ENCODE measurements at places on chromosomes 11 and 22.

DNA sequence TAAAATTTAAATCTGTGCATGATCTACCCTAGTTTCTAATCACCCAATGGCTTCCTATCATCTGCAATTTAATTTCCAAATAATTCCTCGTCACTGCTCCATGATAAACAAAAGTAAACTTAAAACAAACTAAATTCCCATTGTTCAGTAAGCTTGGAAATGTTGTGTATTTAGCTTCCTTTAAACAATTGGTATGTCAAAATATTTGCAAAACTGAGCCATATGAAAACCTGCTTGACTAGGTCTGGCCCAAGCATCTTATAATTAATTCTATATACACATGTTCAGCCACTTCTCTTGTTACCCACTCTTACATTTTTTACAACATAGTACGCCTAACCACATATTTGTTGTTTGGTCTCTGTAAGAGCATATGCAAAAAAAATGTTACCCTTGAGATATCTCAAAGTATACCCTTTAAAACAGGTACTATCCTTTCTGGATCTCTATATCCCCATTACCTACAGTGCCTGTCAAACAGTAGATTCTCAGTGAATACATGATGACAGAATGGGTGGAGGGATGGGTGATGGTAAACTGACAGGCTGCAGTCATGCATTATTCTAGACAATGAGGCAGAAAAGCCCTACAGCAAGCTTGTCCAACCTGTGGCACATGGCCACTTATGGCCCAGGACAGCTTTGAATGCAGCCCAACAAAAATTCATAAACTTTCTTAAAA lies 1277.9 kb upstream of the TENM4 start:
- no peak for DNase-seq

GRCh38 chr22:22936915-22937656 lies 49.5 kb downstream of the IGLL5 start:
- DNase-seq = no peak

DNA sequence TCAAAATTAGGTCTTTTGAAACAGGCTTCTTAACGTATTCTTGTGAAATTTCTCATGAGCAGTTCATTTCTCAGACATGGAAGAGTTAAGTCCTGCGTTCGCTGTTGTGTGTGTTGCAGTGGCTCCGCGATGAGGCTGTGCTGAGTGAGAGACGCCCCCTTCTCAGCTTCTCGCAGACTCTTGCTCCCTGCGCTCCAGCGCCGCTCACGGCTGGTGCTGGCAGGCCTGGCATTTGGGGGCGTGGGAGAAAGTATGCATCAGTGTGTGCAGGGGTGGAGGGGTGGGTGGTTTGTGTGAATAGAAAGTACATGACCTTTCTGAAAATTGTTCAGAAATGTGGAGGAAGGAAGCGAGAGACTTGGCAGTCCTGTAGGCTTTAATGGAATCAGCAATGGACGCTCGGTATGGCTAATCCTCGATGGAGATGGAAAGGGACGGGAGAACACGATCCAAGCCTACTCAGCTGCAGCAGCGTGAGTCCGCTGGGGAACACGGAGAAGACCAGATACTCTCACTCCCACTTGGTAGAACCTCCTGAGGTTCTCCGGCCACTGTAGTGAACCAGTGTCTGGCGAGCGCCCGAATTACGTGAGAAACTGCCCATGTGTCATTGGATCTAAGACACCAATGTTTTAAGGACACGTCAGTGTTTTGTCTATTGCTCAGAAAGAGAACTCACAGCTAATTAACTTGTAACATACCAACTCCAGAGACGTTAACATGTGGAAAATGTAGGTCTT lies 5.9 kb downstream of the TAB1 start:
- DNase-seq = no peak

DNA sequence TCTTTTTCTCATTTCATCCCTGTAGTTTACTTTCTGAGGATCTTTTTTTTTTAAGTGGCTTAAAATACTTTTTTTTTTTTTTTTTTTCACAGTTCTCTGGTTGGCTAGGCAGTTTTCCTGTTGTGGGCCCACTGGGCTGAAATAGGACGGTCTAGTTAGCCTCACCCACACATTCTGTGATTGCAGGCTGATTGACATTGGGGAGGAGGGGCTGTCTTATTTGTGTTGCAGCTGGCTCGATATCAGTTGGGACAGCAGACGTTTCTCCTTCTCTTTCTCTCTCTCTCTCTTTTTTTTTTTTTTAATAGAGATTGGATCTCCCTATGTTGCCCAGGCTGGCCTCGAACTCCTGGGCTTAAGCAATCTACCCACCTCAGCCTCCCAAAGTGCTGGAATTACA lies 6.9 kb downstream of the BCR start:
- DNase-seq = no peak

DNA sequence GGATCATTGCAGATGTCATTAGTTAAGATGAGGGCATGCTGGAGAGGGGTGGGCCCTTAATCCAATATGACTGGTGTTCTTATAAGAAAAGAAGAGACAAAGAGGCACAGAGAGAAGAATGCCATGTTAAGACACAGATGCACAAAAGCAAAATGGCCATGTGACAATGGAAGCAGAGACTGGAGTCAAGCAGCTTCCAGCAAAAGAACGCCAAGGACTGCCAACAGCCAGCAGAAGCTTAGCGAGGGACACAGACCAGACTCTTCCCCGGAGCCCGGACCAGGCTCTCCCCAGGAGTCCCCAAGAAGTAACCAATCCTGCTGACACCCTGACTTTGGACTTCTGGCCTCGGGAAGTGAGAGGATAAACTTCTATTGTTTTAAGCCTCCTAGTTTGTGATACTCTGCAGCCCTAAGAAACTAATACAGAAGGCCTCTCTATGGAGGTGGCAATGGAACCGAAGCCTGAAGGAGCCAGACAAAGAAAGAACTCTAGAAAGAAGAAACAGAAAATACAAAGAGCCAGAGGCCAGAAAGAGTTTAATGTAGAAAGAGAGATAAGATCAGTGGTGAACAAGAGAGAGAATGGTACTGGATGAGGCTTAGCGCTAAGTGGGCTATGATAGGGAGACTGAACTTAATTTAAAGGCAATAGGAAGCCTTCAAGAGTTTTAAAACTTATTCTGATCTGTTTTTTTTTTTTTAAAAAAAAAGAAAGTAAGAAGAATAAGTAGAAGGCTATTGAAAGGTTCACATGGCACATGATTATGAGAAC lies 27.7 kb downstream of the PRCP start:
- no peak for DNase-seq

GRCh38 chr11:118149493-118149892 lies 3.1 kb downstream of the SCN4B start:
- no peak for DNase-seq

DNA sequence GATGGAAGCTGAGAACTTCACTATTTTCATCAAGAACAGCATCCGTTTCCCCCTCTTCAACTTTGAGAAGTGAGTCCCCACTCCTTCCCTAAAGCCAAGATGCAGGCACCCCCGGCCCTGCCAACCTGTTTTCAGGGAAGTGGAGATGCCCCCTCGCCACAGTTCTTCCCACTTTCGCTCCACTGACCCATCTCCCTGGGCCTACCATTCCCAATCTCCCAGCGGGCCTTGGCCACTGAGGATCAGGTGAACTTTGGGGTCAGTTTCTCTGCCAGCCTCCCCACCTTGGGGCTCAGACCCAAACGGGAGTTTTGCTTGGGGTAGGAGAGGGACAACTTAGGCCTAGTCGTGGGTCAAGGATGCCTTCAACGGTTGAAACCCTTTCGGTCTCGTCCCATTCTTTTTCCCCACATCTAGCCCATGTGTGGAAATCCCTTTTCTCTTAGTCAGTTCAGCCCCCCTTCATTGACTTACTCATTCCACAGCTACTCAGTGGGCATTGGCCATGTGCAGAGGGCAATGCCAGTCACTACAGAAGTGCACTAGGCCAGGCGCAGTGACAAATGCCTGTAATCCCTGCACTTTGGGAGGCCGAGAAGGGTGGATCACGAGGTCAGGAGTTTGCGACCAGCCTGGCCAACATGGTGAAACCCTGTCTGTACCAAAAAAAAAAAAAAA lies 10.6 kb downstream of the P2RX3 start:
- DNase-seq = no peak

DNA sequence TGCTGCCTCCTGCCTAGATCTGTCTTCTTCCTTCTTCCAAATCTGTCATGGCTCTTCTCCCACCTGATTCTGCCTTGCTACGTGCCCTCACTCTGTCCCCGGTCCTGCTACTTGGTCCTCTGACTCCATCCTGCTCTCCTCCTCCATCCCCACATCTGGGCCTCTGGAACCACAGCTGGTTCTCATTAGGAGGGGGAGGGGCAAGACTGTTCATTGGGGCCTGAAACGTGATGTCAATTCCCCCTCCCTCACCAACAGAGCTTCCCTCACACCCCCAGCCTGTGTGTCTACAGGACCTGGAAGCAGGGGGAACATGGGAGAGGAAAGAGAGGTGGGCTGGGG lies 9.1 kb downstream of the DCHS1 start:
- DNase-seq = no peak

GRCh38 chr22:47779474-47779873 lies 1017.0 kb downstream of the TBC1D22A start:
- no peak for DNase-seq

- DNase-seq = no peak
These were observed 138.5 kb downstream of the TTC28 start for GRCh38 chr22:28541137-28541536.

GRCh38 chr22:46595545-46595944 lies 24.6 kb upstream of the GRAMD4 start:
- DNase-seq = no peak

- DNase-seq = no peak
These were observed 36.6 kb downstream of the SMIM38 start for GRCh38 chr11:69192301-69192721.

DNA sequence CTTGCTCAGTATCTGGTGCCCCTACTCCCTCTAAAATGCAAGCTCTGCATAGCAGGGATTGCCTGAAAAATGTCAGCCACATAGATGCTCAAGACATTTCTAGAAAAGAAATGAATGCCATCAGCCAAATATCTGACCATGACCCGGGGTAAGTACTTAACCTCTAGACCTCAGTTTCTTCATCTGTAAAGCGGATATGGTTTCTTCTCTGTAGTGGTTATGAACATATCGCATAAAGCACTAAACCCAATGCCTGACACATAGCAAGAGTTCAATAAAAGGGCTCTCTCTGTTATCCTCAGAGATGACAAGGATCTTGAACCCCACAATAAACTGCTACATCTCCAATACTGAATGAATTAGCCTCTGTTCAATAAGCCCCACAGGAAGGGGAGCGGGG lies 122.6 kb downstream of the ABTB2 start:
- DNase-seq = no peak

DNA sequence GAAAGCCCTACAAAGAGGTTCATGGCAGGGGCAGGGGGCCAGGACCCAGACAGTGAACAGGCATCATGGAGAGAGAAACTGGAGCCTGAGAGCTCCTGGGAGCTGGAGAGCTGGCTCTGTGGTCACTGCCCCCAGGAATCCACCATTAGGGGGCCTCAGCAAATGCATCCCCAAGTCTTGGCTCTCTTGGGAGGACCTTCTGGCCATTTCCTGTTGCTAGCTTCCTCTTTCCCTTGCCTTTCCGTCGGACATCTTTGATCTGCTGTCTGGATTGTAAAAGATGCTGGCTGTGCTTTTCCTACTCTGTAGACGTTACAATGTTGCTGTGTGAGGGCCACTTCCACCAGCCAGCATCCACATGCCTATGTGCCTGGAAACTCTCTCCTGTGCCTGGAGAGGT lies 7.1 kb upstream of the CRYBB2 start:
- DNase-seq = no peak

DNA sequence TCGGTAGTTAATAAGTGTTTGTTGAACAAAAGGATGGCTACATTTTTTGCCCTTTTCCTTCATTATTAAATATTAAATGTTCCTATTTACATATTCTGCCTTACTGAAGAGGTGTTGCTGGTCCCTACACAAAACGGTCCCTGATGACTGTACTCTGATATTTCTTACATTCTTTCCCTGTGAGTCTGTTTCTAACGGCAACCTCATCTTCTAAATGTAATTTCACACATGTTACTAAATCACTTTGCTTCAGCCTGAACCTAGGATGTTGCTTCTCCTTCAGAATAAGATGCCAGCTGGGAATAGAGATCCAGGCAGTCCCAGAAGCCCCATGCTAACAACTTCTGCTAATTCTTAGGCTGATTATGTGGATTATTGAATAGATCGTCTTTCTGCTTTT lies 50.3 kb downstream of the SPON1 start:
- no peak for DNase-seq

GRCh38 chr11:104666624-104667023 lies 231.6 kb downstream of the CASP12 start:
- no peak for DNase-seq

DNA sequence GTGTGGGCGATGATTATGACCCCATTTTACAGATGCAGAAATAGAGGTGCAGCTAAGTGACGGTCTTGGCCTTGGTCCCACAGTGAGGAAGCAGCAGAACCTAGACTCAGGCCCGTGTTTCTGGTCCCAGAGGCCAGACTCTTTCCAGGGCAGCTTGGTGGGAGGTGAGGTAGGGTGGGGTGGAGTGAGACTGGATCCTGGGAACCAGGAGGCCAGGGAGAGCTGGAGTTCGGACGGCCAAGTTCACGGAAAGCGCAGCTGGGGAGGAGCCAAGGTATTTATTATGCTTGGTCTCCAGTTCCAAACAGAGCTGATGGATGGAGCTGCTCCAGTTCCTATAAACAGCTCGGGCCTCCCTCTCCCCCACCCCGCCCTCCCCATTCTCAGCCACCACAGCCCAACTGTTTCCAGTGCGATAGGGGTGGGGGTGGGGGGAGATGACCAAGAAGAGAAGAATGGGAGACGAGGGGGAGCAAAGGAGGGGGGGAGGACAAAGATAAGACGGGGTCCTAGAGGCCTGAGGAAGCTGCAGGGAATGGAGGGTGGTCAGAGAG lies 16.2 kb downstream of the LRRC32 start:
- no peak for DNase-seq

GRCh38 chr11:47449541-47449940 lies 605 bp upstream of the RAPSN start:
- DNase-seq = no peak

GRCh38 chr11:19666951-19667350 lies 45.7 kb upstream of the NAV2 start:
- DNase-seq = no peak

DNA sequence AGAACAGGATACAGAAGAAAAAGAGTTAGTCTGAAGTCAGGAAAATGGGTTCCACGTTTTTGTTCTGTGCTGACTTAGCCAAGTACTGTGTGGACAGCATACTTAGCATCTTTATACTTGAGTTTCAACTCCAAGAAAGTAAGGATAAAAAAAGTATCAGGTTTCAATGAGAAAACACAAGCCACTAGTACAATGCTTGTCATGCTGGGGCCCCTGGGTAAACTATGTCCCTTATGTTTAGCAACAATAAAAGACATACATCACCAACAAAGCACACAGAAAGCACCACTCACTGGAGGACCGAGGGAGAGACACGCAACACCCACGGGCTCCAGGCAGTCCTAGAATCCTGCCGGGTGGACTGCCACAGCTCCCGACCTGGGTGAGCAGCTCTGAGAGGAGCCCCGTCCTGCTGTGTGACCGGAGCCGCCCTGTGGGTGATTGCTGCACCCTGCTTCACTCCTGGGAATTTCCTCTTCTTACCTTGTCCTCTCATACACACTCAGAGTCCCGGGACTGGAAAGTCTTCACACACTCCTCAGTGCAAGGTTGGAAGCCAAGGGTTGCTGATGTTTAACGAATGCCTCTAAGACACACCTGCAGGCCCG lies 890.5 kb downstream of the BRD1 start:
- DNase-seq = no peak

All from activated gamma-delta T cell treated with anti-CD3 and anti-CD28 coated beads, Interleukin-2, amount 50 U/mL, for 16 hours (primary cell).